Stromal cell of bone marrow (primary cell): ENCODE measurements at places on chromosomes 16 and 17.

- no peak for DNase-seq
Measured at GRCh38 chr17:50913120-50913519, 47.0 kb upstream of the TOB1 start.

- no peak for DNase-seq
Measured at GRCh38 chr17:81241648-81242420, 2.7 kb downstream of the NDUFAF8 start.

DNA sequence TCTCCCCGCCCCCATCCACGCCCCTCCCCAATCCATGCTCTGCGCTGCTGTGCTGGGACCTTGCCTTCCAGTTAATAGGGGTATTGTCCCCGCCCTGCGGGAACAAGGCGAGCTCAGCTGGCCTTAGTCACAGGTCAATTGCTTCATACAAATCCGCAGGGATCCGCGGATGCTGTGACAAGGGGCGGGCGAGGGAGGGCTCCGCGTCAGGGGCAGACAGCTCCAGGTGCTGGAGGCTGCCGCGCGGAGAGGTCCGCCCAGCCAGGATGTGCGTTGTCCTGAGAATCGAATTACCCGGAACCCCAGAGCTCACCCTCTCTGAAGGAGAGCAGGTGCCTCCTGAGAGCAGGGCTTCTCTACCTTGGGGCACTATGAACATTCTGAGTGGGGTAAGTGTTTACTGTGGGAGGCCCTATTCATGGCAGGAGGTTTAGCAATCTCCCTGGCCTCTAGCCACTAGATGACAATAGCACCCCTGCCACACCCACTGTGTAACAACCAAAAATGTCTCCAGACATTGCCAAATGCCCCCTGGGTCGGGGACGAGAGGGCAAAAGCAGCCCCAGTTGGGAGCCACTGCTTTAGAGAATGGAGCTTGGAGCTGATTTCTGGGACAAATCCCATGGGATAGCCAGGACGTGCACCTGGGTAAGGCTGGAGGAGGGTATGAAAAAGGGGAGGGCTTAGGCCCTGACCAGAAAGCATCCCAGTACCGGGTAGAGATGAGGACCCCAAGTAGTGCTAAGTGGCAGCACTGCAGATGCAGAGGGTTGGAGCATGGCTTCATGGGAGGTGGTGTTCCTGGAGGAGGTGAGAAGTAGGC, 138.2 kb downstream of the CYLD start:
- no peak for DNase-seq

- DNase-seq: no peak
Measured at GRCh38 chr16:11708421-11708820, 34.2 kb downstream of the TXNDC11 start.

GRCh38 chr17:53088481-53088880, 734.2 kb upstream of the KIF2B start:
- no peak for DNase-seq

- DNase-seq: no peak
Measured at GRCh38 chr16:46714797-46715591, 25.5 kb downstream of the ORC6 start.

GRCh38 chr16:56852401-56852730, 12.6 kb upstream of the SLC12A3 start:
- DNase-seq: no peak

- no peak for DNase-seq
Measured at GRCh38 chr16:72013888-72014581, 5.5 kb downstream of the DHODH start.

DNA sequence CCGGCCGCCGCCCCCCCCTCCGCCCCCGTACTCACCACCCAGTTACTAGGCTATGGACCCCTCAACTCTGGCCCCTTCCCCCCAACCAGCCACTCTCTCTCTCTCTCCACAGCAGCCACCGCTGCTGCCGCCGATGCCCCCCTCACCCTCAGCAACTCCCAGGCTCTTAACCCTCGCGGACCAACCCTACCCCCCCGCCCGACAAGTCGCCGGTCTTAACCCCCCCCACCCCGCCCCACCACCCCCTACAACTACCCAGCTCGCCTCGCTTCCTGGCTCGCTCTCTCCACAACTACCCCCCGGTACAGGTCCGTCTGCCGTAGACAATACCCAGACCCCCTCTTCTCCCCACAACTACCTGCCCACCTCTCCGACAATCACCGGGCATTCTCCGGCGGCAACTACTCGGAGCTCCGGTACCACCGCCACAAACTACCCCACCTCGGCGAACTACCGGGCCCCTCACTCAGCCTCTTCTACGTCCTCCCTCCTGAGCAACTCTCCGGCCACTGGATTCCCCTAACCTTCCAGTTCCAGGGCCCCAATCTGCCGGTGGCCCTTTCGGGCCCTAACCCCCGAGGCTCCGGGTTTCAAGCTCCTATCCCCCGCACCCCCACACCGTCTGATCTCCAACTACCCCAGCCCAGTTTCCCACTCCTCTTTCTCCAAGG, 702 bp downstream of the PHF23 start:
- no peak for DNase-seq

GRCh38 chr16:22395960-22396359, 21.5 kb upstream of the CDR2 start:
- DNase-seq: no peak

- DNase-seq: no peak
Measured at GRCh38 chr16:77840093-77840492, 51.7 kb downstream of the VAT1L start.

GRCh38 chr17:27336184-27336583, 42.3 kb downstream of the WSB1 start:
- DNase-seq: no peak

- no peak for DNase-seq
Measured at GRCh38 chr17:52159246-52160135, 977 bp upstream of the CA10 start.

DNA sequence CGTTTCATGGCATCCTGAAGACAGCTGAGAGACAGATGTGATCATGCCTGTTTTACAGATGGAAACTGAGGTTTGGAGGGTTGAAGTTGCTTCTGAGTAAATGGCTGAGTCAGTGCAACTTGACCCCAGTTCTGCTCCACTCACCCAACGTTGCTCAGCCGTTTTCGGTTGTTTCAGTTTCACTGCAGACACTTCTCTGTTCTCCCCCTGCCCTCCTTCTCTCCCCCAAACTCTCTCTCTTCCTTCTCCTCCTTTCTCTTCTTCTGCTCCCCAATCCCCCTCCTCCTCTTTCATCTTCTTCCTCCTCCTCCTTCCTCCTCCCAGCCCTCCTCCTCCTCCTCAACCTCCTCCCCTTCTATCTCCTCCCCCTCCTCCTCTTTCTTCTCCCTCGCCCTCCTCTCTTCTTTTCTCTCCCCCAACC, 9.4 kb upstream of the CEP20 start:
- peak; percentile 48 for DNase-seq

DNA sequence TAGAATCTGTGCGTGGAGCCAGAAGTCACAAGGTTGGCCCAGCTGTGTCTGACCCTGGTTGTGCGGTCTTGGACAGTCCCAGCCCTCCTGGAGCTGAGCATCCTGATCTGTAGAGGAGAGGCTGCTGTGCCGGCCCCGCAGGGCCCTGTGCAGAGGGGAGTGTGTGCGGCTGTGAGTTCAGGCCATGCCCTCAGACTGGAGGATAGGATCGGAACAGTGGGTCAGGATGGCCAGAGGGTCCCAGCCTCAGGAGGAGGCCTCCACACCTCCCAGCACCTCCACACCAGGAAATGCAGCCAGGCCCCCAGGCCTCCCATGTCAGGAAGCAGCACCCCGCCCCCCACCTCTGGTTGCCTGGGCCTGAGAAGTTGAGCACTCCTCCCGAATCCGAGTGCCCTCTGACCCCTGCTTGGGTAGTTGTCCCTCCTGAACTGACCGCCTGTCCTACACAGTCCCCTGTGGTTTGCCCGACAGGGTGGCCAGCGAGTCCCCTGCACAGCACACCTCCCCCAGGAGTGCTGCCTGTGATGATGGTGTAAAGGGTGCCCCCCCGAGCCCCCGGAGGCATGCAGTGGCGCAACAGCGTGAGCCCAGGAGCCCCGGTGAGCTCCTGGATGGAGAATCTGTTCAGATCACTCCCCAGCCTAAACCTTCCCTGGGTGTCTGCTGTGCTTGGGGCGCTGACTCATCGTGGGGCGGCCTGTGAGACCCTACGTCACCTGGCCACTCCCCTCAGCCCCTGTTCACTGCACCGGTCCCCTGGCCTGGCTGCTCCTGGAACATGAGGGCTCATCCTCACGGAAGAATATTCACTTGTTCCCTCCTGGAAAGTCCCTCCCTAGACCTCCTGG, 285.2 kb downstream of the SEC14L1 start:
- no peak for DNase-seq

DNA sequence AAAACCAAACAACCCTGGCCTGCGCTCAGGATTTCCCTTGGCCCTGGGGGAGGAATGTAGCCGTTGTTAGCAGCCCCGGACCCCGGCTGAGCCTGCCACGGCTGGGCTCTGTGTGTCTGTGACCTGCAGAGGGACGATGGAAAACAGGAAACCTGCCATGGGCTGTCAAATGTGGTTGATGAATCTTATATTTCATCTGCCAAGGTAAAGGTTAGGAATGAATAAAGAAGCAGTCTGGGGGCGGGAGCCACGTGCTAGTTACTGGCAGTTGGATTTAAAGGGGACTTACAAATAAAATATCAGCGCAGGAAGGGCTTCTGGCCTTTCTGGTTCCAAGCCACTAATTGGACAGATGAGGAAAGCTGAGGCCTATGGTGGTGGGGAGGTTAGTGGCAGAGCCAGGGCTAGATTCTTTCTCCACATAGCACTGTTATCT, at the start of gene KRT23:
Gene KRT23 (minus strand): TSS at position 263 of the 436 bp plus-strand sequence. CDS start 1,043 bp downstream, outside the sequence.
- no peak for DNase-seq

GRCh38 chr17:77146246-77146632, 5.5 kb downstream of the SEC14L1 start:
- DNase-seq: no peak

DNA sequence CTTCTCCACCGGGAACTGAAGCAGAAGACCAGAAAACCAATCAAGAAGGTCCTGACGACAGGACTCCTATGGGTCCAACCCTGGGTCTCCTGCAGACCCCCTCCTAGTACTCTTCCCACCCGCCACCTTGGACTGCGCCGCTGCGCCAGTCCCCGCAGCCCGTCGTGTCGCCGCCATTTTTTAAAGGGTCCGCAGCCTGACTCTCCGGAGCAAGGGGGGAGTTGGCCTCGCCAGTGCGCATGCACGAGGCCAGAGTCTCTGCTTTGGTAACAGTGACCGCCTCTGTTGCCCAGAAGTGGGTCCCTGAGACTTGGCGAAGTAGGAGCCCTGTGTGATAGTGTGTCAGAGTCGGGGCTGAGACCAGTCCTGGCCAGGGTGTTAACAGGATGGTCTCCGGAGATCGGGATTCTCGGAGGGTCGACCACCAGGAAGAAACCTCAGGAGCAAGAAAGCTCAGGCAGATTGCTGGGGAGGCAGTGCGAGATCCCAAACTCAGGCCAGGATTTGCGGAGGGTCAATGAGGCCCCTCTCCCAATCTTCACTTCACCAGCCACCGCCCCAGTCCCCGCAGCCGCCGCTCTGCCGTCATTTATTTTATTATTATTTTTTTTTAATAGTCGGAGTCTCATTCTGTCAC, 612.5 kb downstream of the KCNJ18 start:
- DNase-seq: no peak

- no peak for DNase-seq
Measured at GRCh38 chr17:39360537-39360936, 40.9 kb downstream of the FBXL20 start.

DNA sequence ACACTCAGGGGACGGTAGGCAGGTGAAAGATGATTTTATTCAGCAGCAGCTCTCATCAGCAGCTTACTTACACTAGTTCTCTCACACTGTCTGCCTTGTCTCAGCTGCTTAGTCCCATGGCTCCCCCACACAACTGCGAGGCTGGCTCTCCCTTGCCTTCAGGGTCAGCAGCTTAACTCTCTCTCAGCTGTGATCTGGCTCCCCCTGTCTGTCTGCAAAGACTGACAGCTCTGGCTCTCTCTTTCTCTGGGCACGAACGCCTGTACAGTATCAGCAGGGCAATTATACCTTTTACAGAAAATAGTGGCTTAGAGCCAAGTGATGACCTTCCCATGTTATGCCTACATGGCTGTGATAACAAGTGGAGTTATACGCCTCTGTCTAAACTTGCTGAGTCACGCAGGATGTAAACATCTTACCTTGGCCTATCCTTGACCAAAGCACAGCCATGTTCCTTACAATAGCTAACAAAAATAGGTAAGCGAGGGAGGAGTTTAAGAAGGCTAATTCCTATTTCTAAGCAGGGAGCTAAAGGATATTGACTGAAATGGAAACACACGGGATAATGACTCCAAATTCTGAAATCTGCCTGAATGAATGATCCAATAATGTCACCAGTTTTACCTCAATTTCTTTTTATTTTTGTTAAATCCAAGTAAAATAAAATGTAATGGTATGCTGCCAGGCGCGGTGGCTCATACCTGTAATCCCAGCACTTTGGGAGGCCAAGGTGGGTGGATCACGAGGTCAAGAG, 1.1 kb upstream of the NDUFAB1 start:
- no peak for DNase-seq

- DNase-seq: no peak
Measured at GRCh38 chr16:24270721-24271442, 14.7 kb downstream of the CACNG3 start.

- DNase-seq: peak; percentile 31
Measured at GRCh38 chr17:33674685-33675084, 381.6 kb upstream of the ASIC2 start.

DNA sequence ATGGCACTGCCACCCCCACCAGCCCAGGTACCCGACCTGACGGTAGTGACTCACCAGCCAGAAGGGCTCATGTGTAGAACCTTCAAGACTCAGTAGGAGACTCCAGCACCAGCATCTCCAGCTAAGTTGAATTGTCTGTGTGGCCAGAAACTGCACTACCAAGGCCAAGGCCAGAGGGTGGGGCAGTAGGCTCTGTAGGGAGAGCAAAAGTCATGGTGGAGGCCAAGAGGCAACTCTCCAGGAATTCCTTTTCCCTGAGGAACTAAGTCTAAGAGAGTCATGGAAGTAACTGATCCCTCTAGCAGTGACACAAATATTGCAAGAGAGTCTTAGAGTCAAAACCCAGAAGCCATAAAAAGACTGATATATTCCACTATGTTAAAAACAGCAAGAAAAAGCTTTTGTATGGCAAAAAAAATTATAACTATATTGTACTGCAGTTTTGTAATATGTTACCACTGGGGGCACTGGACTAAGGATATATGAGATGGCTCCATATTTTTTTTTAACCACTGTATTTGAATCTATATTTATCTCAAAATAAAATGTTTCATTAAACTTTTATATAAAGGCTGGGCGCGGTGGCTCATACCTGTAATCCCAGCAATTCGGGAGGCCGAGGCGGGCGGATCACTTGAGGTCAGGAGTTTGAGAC, 30.2 kb upstream of the GUCY2D start:
- no peak for DNase-seq

DNA sequence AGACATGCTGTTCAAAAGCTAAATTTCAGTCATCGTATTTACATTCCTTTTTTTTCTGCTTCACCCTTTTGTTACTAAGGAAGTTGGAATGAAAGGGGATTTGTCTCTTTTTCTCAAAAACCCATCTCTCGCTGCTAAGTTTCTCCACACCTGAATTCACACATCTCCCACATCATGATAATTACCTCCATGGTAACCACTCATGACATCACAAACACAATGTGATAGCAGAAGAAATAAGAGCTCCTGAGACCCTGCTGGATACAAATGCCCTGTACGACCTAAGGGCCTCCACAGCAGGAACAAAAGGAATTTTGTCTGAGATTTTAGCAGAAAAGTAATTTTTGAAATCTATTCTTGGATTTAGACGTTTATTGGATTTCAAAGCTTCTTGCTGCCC, 82.6 kb upstream of the GNAO1 start:
- DNase-seq: no peak
